ENCODE measurements at places on chromosomes 13 and 19.

DNA sequence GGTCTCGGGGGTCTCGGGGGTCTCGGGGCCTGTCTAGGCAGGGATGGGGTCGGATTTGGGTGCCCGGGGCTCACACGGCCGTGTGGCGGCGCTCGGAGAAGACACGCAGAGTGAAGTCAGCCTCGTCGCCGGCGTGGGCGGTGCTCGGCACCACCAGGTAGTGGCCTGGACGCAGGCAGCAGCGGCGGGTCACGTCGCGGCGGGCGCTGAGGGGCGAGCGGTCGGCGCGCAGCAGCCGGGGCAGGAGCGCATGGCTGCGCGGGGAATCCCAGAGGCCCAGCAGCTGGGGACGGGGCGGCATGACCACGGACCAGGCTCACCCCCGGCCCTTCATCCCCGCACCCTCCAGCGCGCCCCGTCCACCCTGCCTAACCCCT, 8.2 kb downstream of the CAPN12 start:
- no peak for DNase-seq

- no peak for DNase-seq
Measured at GRCh38 chr13:50685491-50685890, 158.0 kb downstream of the DLEU7 start.

- no peak for DNase-seq
Measured at GRCh38 chr13:78976696-78977095, 317.7 kb upstream of the OBI1 start.

DNA sequence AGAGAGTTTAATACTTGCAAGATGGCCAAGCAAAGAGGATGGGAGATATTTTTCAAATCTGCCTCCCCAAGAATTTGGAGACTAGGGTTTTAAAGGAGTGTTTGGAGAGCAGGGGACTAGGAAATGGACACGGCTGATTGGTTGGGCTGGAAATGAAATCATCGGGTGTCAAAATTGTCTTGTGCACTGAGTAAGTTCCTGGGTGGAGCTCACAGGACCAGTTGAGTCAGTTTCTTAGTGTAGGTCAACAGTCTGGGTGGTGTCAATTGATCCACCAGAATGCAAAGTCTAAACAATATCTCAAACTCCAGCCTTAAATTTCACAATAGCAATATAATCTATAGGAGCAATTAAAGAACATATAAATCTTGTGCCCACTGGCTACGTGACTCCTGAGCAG, 23.0 kb upstream of the CEACAM4 start:
- DNase-seq: no peak

DNA sequence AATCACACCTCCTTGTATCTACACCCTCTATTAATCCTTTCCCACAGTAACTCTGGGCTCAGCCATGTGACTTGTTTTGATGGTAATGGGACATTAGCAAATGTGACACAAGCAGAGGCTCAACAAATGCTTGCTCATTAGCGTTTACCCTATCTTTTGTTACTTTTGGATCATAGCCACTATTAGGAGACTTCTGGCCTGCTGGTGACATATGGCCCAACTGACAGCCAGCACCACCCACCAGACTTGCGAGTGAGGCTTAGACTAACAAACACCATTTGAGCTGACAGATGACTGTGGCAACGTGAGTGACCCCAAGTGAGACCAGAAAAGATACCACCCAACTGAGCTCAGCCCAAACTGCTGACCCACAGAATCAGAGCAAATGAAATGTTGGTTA, 154.1 kb downstream of the OLFM4 start:
- DNase-seq: no peak

- no peak for DNase-seq
Measured at GRCh38 chr19:55149078-55150003, at the start of gene TNNT1. TSS of gene TNNT1 (minus strand) at chr19:55149206. CDS start at chr19:55147157, 2,049 bp downstream.

- DNase-seq: no peak
Measured at GRCh38 chr19:15340086-15340485, 7.7 kb upstream of the BRD4 start.

GRCh38 chr19:13038306-13039210, 43.3 kb downstream of the NFIX start:
- no peak for DNase-seq

- no peak for DNase-seq
Measured at GRCh38 chr13:71632206-71632605, 234.8 kb downstream of the DACH1 start.
